ENCODE measurements at places on chromosomes 6 and 20. TPM values are rescaled to one million over a fixed set of nuclear protein-coding genes. Genes with fewer than 3 reads are reported as not detected.

DNA sequence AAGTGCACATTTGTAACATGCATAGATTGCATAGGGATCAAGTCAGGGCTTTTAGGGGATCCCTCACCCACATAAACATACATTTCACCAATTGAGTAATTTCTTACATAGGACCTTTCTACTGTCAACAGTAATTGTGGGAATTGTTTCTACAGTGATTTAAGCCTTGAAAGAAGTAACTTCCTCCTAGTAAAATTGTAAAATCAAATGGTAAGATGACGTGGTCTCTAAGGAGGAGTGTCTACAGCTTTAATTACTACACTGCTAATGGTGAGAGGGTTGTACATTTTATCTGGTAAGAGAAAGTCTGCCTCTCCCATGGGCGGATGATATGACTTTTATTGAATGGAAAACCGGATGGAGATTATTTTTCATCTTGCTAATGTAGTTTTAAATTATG is 98.0 kb downstream of the RPP40 start:
- no peak overlapping the region for H3K27ac ChIP-seq
- no peak for DNase-seq
- no peaks in the 10 kb centered on the region for H3K27me3 ChIP-seq

DNA sequence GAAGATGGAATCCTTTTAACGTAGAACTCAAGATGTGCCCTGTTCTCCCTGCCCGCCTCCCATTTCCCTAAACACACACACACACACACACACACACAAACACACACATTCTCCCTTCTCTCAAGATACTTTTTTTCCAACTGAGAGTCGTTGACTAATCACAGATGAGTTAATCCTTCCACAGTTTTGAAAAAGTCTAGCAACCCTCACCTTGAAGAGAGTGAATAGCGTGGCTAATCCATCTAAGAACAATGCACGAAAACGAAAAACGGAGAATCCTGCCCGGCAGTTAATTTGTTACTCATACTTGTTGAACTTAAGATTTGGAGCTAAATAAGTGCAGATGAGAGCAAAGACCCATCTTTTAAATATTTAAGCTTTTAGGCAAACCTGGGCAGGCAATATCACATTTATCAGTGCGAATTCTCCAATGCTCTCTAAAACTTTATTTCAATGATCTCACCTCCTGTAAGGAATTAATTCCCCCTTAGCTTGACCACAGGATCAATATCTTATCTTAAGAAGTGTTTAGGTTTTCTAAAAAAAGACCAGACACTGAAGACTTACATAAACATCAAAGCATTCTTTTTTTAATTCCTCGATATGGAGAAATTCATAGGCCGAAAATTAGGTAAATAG is 1.1 kb downstream of the AGPAT4 start:
- H3K36me3 ChIP-seq: no peaks in the 10 kb centered on the region
- peak overlapping the region; percentile 71 for H3K27ac ChIP-seq
- H3K27me3 ChIP-seq: no peaks in the 10 kb centered on the region
- H3K4me3 ChIP-seq: peak overlapping the region; percentile 77
- no peak for DNase-seq
- peaks cover 6% of the 10 kb centered on the region for H3K4me1 ChIP-seq

DNA sequence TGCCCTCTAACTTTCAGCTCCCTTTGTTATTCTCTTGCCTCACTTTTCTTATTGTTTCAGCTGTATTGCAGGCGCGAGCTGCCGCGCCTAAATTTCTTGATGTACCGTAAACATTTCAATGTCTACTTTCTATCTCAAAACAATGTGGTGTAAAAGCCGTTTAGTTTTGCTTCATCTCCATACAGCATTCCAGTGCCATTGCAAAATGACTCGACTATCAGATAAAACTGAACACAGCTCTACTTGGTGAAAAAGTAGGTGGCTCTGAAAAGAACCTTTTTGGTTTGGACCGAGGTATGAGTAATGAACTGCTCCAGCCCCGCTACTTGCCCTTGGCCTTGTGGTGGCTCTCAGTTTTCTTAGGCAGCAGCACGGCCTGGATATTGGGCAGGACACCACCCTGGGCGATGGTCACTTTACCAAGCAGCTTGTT is 74.6 kb downstream of the OR2B2 start:
- H3K27me3 ChIP-seq: no peaks in the 10 kb centered on the region
- H3K27ac ChIP-seq: peak overlapping the region; percentile 97
- peak overlapping the region; percentile 70 for H3K4me3 ChIP-seq
- H3K4me1 ChIP-seq: peaks cover 16% of the 10 kb centered on the region

APCDD1L gene
- total RNA-seq: not detected

VSX1 gene
- total RNA-seq: not detected

TNNC2 gene
- not detected for total RNA-seq

GJA1 gene
- 105 TPM for total RNA-seq

- H3K27me3 ChIP-seq: no peaks in the 10 kb centered on the region
- H3K4me3 ChIP-seq: no peak overlapping the region
- no peak overlapping the region for H3K27ac ChIP-seq
- H3K4me1 ChIP-seq: no peaks in the 10 kb centered on the region
Observed at GRCh38 chr20:11585752-11586352, 331.8 kb upstream of the BTBD3 start.

UBE2V1 gene
- total RNA-seq: 70.0 TPM

HLA-DMA gene
- 84.0 TPM for total RNA-seq

SRPK1 gene
- total RNA-seq: 39.1 TPM

DNA sequence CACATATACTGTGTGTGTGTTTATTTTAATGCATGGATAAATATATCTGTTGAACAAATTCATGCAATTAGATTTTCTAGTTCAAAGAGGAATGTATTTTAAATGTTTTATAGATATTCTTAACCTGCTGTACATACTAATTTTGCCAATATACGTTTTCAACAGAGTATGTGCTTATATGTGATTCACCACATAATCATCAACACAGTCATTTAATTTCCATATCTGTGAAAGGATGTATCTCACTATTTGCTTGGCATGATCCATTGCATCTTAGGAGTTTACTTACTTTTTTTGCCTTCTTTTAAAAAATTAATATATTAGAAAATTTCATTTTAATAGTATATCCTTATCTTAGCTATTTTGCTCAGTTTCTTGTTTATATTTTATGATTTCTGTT is 902.3 kb upstream of the CITED2 start:
- no peaks in the 10 kb centered on the region for H3K27me3 ChIP-seq
- no peaks in the 10 kb centered on the region for H3K36me3 ChIP-seq
- no peak overlapping the region for H3K27ac ChIP-seq
- DNase-seq: no peak

DNA sequence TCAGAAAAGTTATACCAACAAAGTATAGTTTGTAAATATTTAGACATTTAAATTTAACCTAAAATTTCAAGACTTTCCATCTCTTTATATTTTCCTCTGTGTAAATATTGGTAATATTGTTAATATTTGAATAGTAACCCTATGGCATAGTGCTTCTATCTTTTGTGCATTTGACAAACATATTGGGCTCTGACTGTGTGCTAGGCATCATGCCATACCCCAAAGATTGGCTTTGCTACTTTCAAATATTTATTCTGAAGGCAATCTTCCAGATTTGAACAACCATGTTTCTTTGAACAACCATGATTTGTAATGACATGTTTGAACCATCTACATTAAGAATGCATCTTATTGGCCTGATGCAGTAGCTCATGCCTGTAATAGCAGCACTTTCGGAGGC is 15.5 kb upstream of the PRDM1 start:
- H3K27me3 ChIP-seq: no peaks in the 10 kb centered on the region
- DNase-seq: no peak
- no peaks in the 10 kb centered on the region for H3K36me3 ChIP-seq
- H3K27ac ChIP-seq: no peak overlapping the region
- H3K4me1 ChIP-seq: peaks cover 6% of the 10 kb centered on the region
- no peak overlapping the region for H3K4me3 ChIP-seq

DNA sequence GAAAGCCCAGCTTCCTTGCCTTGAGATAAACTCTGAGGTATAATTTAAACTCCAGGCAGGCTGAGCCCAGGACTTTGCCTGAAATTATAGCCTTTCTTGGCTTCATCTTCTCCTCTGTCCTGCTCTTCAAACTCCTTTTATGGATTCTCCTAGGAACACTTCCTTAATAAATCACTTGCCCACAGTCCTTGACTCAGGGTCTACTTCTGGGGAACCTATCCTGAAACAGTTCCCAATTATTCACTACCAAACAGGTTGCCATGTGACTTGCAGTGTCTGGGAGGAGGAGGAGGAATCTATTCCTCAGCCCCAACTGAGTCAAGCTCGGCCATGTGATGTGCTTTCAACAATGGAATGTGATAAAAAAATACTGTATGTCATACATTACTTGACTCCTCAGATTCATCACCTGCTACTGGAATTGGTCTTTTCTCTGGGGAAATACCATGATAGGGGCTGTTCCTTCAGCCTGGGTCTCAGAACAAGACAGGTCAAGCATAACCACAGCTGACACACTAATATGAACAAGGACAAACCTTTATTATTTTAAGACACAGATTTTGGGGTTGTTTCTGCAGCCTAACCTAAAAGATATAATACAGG is 20.5 kb upstream of the CDKN1A start:
- peaks cover 7% of the 10 kb centered on the region for H3K4me1 ChIP-seq
- H3K36me3 ChIP-seq: no peaks in the 10 kb centered on the region
- H3K4me3 ChIP-seq: no peak overlapping the region
- DNase-seq: no peak
- no peaks in the 10 kb centered on the region for H3K27me3 ChIP-seq
- H3K27ac ChIP-seq: no peak overlapping the region

SH3BGRL2 gene
- 25.1 TPM for total RNA-seq

GRCh38 chr6:26196846-26197635 is 109.8 kb downstream of the HFE start:
- peak; percentile 84 for DNase-seq
- H3K36me3 ChIP-seq: no peaks in the 10 kb centered on the region
- H3K4me1 ChIP-seq: peaks cover 19% of the 10 kb centered on the region
- no peaks in the 10 kb centered on the region for H3K27me3 ChIP-seq
- H3K27ac ChIP-seq: peak overlapping the region; percentile 96

- no peak overlapping the region for H3K27ac ChIP-seq
- H3K27me3 ChIP-seq: no peaks in the 10 kb centered on the region
- no peak for DNase-seq
- H3K4me1 ChIP-seq: no peaks in the 10 kb centered on the region
- no peaks in the 10 kb centered on the region for H3K36me3 ChIP-seq
- H3K4me3 ChIP-seq: no peak overlapping the region
Observed at GRCh38 chr20:54062812-54063280, 7.5 kb downstream of the BCAS1 start.

DEFB128 gene
- not detected for total RNA-seq

DNA sequence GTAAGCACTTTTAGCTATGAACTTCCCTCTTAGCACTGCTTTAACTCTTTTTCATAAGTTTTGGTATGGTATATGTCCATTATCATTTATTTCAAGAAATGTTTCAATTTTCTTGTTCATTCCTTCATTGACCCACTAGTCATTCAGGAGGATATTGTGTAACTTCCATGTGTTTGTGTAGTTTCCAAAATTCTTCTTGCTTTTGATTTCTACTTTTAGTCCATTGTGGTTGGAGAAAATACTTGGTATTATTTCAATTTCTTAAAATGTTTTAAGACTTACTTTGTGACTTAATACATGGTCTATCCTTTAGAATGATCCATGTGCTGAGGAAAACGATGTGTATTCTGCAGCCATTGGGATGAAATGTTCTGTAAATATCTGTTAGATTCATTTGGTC is 176.5 kb downstream of the CENPW start:
- no peaks in the 10 kb centered on the region for H3K36me3 ChIP-seq
- H3K4me1 ChIP-seq: no peaks in the 10 kb centered on the region
- no peak overlapping the region for H3K4me3 ChIP-seq
- no peaks in the 10 kb centered on the region for H3K27me3 ChIP-seq
- DNase-seq: no peak

SCRT2 gene
- total RNA-seq: not detected

GRCh38 chr20:45867136-45867818 is 9.9 kb downstream of the ZSWIM3 start:
- H3K36me3 ChIP-seq: no peaks in the 10 kb centered on the region
- H3K4me1 ChIP-seq: no peaks in the 10 kb centered on the region
- H3K4me3 ChIP-seq: no peak overlapping the region
- no peak overlapping the region for H3K27ac ChIP-seq

CLIC5 gene
- total RNA-seq: 197 TPM

DNA sequence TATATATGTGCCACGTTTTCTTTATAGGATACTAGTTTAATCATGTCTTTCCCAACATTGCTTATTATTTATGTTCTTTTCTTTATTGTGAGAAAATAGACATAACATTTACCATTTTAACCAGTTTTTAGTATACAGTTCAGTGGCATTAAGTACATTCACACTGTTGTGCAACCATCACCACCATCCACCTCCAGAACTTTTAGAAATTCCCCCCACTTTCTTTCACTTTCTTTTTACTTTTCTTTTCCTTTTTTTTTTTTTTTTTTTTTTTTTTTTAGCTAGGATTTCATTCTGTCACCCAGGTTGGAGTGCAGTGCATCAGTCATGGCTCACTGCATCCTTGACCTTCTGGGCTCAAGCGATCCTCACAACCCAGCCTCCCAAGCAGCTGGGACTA is 18.5 kb downstream of the RBCK1 start:
- no peaks in the 10 kb centered on the region for H3K27me3 ChIP-seq
- no peak overlapping the region for H3K27ac ChIP-seq
- DNase-seq: no peak
- H3K4me3 ChIP-seq: no peak overlapping the region

DNA sequence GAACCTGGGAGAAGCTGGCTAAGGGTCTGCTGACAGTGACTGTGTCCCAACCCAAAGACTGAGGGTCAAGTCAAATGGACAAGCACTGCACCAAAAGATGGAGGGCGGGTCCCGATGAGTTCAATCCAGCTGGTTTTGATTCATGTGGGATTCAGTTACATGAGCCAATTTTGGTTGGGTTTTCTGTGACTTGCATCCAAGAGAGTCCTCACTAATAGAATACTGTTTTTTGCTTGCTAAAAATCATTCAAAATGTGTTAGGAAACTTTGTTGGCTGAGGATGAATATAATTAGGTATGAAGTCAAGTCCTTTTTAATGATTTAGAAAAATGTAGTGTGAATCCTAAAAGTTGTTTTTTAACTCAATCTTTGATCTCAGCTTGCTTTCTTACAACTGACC is 323.8 kb upstream of the NOX3 start:
- H3K36me3 ChIP-seq: no peaks in the 10 kb centered on the region
- H3K4me1 ChIP-seq: no peaks in the 10 kb centered on the region
- no peak overlapping the region for H3K4me3 ChIP-seq
- H3K27me3 ChIP-seq: no peaks in the 10 kb centered on the region

MAP7 gene
- 24.1 TPM for total RNA-seq

GRCh38 chr6:153574231-153574630 is 443.1 kb upstream of the RGS17 start:
- no peak overlapping the region for H3K4me3 ChIP-seq
- H3K36me3 ChIP-seq: no peaks in the 10 kb centered on the region
- H3K4me1 ChIP-seq: no peaks in the 10 kb centered on the region
- no peaks in the 10 kb centered on the region for H3K27me3 ChIP-seq
- no peak for DNase-seq

GRCh38 chr20:48696671-48697070 is 131.1 kb downstream of the PREX1 start:
- no peaks in the 10 kb centered on the region for H3K27me3 ChIP-seq
- H3K4me3 ChIP-seq: no peak overlapping the region
- H3K27ac ChIP-seq: no peak overlapping the region
- peaks cover 13% of the 10 kb centered on the region for H3K4me1 ChIP-seq
